NCI-H526 (cell line): ENCODE measurements at places on chromosomes 5 and 9.

DNA sequence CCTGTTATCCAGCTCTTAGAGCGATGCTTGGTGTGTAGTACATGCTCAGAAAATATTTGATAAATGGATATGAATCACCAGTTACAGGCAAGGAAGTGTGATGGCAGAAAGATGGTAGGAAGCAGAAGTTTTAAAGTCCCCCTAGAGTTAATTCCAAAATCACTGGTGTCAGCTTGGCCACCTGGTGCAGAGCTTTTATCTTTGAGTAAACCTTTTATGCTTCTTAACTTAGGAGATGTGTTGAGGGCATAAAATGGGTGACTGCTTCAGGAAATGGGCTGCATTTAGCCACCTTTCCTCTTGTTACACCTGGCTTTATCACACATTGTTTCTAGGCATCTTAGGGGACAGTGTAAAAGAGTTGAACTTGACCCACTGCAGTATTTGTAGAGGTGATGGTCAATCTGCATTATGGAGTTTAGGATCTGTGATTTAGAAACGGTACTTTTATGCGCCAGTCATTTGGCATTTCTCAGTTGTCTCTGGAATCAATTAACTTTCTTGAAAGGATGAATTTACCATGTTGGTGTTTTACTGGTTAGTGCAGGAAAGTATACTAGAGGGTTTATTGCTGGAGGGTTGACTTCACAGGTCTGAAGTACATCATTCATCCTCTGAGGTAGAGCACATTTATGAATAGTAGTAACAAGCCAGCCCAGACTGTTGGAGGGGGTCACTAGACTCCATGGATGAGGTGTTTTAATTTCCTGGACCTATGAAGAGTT is 7.5 kb upstream of the FAM120AOS start:
- no peak for DNase-seq

DNA sequence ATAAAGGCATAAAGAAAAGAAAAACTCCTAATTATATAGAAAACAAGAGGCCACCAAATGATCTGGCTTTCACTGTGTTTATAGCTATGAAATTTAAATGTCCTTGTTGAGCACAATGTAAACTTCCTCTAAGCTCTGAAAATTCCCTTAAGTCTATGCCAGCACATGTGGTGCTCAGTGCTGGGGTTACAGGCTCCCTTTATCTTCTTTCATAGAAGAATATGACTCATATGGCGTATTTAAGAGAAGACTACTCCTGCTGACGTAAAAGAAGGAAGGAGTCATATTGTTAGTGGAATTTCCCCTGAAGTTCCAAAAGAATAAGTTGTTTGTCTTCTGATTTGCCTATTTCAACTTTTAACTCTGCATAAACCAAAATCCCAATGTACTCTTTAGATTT is 30.4 kb downstream of the RNF145 start:
- no peak for DNase-seq

DNA sequence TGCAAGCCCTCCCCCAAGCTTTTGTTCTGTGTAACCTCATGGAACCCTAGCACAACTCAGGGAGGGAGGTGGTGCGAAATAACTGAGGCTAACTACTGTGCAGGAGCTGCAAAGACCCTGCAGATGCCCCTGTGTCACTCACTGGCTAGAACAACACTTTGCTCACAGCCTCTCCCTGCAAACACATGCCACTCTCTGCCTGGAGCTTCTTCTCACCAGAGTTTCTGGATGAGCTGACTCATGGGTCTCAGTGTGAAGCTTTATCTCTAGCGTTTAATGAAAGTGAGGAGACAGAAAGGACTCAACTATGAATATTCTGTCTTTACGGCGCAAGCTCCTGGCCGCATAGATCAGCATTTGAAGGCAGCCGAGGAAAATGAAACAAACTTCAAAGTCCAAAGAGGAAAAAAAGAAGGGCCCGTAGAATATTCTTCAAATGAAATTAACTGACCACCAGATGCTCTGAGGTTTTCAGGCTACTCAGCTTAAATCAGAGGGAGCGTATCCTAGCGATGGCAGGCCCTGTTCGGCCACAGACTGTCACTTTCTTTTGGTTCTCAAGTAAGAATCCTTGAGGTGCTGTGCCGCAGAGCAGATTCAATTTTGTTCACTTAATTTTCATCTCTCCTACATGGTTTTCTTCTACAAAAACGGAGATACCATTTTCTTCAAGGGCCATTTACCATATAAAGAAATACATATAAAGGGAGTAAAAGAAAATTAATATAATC is 77.7 kb upstream of the TAS2R1 start:
- DNase-seq: no peak

DNA sequence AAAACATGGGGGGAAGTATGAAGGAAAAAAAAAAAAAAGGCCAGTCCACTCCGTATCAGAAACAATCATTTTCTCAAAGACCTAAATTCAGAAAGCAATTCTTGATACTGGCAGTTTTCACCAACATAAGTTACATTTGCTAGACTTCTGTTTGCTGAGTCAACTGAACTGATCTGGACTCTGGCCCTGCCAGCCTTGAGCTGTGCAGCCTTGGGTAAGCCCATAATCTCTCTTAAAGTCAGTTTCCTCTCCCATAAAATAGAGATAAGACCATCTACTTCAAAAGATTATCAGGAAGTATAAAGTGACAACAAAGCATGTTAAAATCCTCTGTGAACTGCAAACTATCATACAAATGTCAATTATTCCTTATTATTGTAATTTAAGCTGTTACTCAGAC is 106.8 kb downstream of the MAPKAP1 start:
- DNase-seq: no peak

GRCh38 chr5:149775785-149776184 is 45.7 kb downstream of the PPARGC1B start:
- DNase-seq: peak; percentile 53

DNA sequence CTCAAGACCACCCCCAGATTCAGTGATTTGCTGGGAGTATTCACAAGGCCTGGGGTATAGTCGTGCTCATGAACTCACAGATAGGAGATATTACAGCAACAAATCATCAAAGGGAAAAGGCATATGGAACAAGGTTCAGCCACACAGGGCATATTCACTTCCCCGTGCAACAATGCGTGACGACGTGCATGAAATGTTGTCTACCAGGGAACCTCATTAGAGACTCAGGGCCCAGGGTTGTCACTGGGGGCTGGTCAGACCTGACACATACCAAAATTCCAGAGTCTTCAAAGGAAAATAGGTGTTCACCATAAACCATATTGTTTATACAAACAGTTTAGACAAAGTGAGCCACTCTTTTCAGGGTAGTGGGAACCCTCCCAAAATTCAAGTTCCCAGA is 212.4 kb downstream of the RFK start:
- DNase-seq: no peak

- DNase-seq: peak; percentile 21
These were observed 260.3 kb upstream of the KLF4 start for GRCh38 chr9:107749787-107750444.

DNA sequence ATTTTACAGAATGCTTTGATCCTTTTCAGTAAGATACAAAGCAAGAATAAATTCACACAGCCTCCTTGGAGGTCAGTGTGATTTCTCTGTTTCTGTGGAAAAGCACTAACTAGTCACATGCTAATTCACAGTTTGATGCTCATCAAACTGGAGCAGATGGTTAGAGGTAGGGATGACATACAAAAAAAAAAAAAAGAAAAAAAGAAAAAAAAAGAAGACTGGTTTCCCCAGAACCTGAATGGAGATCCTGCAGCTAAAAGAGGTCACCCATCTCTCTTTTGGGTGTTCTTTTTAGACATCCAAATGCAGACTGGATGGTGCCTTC is 123.7 kb upstream of the ANKRD55 start:
- no peak for DNase-seq

DNA sequence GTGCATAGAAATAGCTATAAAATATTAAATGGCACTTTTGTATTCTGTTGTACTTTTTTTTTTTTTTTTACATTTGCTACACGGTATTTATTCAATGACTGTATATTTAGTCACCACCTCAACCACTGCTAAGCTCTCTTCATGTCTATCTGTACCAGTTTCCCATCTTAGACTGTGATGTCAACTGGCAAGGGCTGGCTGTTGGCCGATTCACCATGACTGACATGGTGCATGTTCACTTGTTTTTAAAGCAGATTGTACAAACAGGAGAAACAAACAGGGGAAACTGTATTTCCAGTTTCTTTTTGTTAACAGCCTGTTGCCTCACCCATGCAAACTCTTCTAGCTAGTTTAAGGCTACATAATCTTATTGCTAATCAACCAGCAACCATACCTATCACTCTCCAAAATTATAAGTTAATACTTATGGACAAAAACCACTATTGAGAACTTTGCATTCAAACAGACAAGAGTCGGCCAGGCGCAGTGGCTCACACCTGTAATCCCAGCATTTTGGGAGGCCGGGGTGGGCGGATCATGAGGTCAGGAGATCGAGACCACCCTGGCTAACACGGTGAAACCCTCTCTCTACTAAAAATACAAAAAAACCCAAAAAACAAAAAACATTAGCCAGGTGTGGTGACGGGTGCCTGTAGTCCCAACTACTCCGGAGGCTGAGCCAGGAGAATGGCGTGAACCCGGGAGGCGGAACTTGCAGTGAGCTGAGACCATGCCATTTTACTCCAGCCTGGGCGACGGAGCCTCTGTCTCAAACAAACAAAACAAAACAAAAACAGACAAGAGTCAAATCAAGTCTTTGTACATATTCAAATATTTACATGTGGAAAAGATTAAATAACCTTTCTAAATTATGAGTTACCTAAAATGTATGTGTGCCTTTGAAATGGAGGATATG is 13.2 kb downstream of the ZFAND5 start:
- DNase-seq: no peak

DNA sequence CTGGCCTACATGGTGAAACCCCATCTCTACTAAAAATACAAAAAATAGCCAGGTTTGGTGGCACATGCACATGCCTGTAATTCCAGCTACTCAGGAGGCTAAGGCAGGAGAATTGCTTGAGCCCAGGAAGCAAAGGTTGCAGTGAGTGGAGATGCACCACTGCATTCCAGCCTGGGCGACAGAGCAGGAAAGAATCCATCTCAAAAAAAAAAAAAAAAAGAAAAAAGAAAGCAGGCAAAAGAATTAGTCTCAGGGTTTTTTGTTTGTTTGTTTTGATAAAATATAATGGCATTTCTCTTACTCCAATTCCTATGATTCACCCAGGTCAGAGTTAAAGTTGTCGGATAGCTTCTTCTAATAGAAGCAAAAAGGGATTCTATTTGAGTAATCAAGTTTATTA is 67.0 kb upstream of the ATG10 start:
- no peak for DNase-seq

DNA sequence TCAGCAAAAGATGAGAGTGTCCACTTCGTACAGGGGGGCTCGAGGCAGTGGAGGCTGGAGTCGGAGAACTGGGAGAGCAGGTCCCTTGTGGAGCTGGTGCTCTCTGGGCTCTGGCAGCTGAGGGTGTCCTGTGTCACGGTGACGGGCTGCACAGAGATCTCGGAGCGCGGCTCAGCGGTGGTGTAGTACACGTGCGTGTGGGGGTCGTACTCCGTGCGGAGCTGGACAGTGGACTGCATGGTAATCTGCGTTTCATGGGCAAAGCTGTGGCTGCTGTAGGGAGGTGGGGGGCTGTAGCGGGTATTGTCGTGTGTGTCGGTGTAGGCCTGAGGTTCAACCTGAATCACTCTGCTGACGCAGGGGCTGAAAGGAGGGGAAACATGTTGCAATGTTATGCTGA is 48.0 kb downstream of the PTCH1 start:
- no peak for DNase-seq

GRCh38 chr9:37430841-37431597 is 8.5 kb downstream of the GRHPR start:
- no peak for DNase-seq

- DNase-seq: no peak
These were observed 71.1 kb downstream of the GNAQ start for GRCh38 chr9:77960356-77961153.

GRCh38 chr5:100516285-100516684 is 18.9 kb upstream of the FAM174A start:
- DNase-seq: no peak

GRCh38 chr5:78604689-78605285 is 43.8 kb downstream of the LHFPL2 start:
- DNase-seq: no peak

DNA sequence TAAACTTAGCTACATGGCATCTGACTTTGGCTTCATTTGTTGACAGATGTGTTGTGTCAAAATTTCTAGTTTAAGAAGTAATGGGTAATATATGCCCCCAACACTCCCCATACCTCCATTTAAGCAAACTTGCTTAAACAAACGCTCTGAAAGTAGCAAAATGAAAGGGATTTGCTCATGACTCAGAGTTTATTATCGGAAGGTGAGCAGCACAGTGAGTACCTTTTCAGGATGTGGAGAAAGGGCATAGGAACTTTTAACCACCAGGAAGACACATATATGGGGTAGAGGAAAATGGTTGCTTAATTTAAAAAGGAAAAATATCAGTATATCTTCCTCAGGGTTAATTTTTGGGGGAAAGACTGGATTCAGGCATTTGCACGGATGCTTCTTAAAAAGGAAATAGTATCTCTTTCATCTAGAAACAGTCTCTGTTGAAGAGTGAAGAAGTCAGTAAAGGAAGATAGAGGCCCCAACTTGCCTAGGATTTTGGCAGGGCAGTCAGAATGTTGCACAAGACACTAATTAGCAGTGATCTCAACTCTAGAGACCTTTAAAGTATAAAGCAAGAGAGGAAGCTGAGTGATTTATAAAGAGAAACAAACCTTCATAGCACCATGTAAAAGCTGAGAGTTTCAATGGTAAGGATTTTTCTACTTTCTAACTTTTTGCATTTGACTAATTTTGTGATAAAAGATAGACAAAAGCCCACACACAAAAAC is 155.1 kb downstream of the TRIO start:
- no peak for DNase-seq

DNA sequence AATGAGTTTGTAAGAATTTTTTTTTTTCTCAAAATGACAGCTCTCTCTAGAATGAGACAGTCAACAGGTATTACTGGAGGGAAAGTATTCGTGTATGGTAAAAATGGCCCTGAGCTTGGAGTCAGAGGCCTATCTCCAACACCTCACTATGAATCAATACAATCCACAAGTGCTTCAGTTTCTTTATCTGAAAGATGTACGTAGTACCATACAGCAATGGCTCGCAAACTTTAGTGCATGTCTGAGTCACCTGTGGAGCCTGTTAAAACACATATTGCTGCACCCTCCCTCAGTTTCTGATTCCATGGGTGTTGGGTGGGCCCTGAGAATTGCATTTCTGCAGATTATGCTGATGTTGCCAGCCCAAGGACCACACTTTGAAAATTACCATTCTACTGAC is 44.6 kb downstream of the DMRT2 start:
- DNase-seq: no peak

DNA sequence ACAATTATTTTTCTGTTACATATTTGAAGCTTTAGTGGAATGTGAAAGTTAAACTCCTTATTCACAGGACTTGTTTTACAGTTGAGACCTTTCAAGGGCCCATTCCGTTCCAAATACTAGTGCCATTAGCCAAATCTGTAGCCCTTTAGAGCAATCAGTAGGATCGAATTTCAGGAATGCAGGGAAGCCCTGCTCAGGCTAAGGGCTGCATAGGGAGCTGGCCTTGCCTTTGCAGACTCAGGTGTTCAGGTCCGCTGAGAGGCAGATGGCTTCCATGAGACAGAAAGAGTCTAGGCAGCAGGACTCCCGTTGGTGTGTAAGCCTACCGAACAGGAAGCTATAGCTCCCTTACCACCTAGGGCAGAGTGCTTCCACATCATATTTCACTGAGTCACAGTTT is 150.1 kb upstream of the SLC27A6 start:
- DNase-seq: no peak

- DNase-seq: no peak
These were observed 71.2 kb upstream of the TBC1D2 start for GRCh38 chr9:98326459-98327248.
